ENCODE measurements at places on chromosomes 6 and 20.

DNA sequence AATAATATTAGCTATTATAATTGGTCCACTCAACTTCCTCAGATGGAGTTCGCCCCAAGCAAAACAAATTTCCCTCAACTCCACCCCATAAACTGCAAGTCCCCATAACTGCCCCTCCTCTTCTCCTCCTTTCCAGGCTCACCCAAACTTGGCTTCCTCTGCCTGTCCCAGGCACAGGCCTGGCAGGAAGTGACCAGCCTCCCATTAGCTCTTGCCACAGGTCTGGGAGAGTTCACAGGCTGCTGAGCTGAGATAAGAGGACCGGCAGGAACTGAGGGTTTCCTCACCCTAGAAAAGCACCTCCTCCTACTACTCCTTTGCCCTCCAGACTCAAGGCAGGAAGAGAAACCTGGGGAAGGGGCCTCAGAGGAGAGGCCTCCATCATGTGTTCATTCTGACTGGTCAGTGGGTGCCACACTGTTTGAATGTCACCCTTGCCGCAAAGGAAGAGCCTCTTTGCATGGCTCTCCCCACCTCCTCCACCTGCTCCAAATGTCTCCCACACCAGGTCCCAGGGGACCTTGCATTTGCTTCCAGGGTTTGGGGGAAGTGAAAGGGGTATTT lies 24.5 kb upstream of the SMIM29 start:
- no peak for DNase-seq
- H3K4me3 ChIP-seq, result no peak overlapping the region
- no peaks in the 10 kb centered on the region for H3K27me3 ChIP-seq
- no peaks in the 10 kb centered on the region for H3K36me3 ChIP-seq

DNA sequence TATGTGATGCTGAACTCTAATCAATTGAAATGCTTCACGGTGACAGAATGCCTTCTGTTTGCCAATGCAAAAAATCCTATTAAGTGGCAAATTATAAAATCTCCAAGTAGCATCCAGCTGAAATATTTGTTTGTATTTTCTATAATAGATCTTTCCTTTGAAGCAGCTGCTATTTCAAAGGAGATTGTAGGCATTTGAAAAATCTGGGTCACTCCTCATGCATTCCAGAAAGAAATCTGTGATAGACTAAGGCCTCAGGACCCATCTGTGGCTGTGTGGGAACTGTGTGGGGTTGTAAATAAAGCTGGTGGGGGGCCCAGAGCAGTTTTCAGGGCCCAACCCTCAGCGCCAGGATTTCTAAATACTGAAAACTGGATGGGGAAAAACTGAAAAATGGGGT lies 216.9 kb upstream of the ARG1 start:
- no peak overlapping the region for H3K27ac ChIP-seq
- no peaks in the 10 kb centered on the region for H3K4me1 ChIP-seq
- no peak for DNase-seq
- H3K4me3 ChIP-seq, result no peak overlapping the region

DNA sequence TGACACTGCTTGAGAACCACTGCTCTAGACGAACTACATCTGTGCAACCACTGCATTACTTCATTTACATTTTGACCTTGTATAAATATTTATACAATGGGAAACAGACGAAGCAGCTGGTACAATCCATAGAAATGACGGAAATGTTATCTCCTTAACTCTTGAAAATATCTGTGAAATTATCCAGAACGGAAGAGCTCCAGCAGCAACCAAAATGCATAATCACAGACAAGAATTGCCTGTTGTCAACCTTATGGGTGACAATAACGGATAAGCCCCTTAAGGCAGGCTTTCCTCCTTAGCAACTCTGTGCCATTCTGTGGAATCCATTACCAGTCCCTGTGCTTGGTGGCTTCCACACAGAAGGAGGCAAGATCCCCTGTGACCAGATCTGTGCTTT lies 115.4 kb downstream of the DTNBP1 start:
- no peaks in the 10 kb centered on the region for H3K36me3 ChIP-seq
- peaks cover 14% of the 10 kb centered on the region for H3K4me1 ChIP-seq
- H3K4me3 ChIP-seq, result no peak overlapping the region
- H3K27me3 ChIP-seq, result no peaks in the 10 kb centered on the region
- DNase-seq, result no peak

DNA sequence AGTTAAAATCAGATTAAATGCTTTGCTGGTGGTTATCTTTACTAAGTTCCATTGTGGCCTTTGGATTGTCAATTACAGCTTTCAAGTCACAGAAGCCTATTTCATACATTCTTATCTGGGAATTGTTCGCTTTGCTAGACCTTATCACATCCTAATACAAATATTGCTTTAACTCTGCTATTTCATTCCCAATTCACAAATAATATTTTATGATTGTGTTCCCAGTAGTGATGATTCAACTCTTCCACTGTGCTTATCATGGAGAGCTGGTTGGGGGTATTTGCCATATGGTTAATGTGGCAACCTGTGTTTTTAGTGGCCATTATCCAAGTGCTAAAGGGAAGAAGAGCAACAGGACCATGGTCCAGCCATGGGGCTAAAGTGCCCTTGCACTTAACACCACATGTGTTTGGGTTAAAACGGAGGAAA lies 72.9 kb upstream of the GLP1R start:
- DNase-seq, result no peak
- H3K4me3 ChIP-seq, result no peak overlapping the region
- H3K36me3 ChIP-seq, result no peaks in the 10 kb centered on the region
- H3K27me3 ChIP-seq, result no peaks in the 10 kb centered on the region
- no peak overlapping the region for H3K27ac ChIP-seq

Measured in H9 (cell line).